Gastrocnemius medialis (tissue), 4 donors: ENCODE measurements at places on chromosomes 16 and 17. TPM values are rescaled to one million over a fixed set of nuclear protein-coding genes. Genes with fewer than 3 reads are reported as not detected.

The ATP2A1 gene
- 818 TPM for total RNA-seq

The CRISPLD2 gene
- 36.7 TPM for total RNA-seq

The ABCA6 gene
- total RNA-seq: 15.7 TPM

GRCh38 chr17:27339198-27339835 is 45.4 kb downstream of the WSB1 start:
- DNase-seq: no peak

- no peak for DNase-seq
Measured at GRCh38 chr17:17820463-17821158, 16.2 kb downstream of the SREBF1 start.

DNA sequence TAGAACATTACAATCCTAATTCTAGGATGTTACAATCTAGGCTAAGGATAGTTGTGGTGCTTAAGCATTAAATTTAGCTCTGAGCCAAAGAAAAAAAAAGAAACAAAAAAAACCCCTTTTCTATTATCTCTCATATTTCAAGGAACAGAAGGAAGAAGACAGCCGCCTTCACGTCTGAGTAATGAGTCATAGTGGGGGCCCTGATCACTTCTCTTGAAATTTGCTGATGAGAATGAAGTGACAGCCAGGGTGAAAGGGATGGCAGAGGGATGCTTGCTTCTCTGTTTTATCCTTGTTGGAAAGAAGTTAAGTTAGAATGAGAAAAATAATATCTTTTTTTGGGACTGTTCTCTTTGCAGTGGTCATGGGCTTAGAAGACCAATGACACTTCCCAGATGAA is 82.6 kb upstream of the MPHOSPH6 start:
- no peak for DNase-seq

- no peak for DNase-seq
Measured at GRCh38 chr16:81821436-81822128, 42.5 kb downstream of the PLCG2 start.

GRCh38 chr16:23506606-23506994 is 3.7 kb downstream of the GGA2 start:
- no peak for DNase-seq
